Activated naive CD4-positive, alpha-beta T cell (primary cell): ENCODE measurements at places on chromosomes 4 and X.

DNA sequence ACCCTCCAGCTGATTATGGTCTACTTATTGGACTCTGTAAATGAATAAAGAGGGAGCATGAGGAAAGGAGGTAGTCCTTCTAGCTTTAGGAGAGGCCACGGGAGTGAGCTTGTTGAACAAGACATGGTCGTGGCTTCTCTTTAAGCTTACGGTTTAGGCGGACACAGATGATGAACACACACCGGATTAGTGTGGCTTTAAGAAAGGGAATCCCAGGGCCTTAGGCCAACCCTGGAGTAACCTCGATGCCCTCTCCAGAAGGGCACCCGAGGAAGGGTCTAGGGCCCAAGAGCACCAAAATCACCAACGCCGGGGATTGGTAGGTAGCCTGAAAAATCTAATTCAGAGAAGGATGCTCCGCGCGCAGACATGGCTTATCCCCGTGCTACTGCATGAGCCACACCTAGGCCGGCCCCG, 39.4 kb downstream of the ERVMER34-1 start:
- DNase-seq, result no peak

DNA sequence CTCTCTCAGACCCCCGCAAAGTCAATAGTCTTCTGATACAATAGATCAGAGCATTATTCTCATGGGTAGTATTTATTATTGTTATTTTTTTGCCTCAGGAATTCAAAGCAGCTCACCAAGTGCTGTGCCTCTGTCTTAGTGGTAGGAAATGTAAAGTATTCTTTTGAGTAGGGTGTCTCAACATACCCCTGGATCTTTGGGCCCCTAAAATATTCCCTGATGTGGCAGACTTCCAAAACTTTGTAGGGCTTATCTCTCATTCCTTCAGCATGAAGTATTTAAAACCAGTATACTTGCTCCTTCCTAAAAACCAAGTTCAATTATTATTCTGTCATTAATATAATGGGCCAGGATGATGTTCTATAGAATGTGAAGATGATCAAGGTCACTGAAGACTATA, 115.3 kb upstream of the ZNF827 start:
- DNase-seq, result no peak

DNA sequence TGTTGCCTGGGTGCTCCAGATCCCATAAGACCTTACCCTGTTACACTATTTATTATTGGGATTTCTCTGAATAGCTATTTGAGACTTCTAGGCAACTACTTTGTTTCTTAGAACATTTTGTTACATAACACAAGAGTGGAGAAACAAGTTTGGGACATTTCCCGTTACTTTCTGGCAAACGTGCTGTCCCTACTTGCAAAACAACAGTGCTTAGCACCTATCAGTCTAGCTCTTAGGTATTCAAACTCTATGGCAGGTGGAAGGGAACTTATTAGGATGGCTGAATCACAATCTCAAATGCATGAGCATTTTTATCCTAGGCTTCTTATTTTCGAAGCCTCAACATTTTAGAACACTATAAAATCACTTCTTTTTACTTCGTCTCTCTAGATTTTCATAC, 613.6 kb downstream of the DMD start:
- no peak for DNase-seq

DNA sequence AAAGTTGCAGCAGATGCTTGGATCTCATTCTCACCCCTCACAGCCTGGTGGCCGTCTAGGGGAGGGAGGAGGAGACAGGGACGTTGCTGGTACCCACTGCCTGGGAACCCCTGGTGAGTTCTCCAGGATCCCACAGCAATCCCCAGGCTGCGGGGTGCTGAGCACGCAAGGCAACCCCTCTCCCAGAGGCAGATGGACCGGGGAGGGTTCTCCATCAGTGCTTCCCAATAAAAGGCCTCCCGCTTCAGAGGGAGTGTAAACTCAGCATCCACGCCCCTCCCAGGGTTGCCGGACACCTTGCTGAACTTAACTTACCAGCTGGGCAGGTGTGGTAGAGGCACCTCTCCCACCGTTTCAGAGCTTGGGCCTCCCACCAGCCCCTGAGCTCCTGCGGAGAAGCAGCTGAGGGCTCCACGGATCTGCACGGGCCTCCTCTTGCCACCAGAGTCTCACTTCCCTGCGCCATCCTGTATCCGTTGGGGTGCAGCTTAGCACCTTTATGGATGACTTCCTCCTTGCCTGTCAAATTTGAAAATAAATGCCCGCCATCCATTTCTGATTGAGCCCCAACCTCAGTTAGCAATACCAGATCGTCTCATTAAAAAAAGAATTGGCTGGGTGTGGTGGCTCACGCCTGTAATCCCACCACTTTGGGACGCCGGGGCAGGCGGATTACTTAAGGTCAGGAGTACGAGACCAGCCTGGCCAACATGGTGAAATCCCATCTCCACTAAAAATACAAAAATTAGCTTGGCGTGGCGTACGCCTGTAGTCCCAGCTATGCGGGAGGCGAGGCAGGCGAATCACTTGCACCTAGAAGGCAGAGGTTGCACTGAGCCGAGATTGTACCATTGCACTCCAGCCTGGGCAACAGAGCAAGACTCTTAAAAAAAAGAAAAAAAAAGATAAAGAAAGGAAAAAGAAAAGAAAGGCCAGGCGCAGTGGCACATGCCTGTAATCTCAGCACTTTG, 14.8 kb upstream of the TBC1D14 start:
- DNase-seq, result no peak

GRCh38 chrX:77595848-77596247, 148.7 kb downstream of the FGF16 start:
- no peak for DNase-seq

GRCh38 chr4:64617800-64618199, 208.6 kb upstream of the TECRL start:
- DNase-seq, result no peak

DNA sequence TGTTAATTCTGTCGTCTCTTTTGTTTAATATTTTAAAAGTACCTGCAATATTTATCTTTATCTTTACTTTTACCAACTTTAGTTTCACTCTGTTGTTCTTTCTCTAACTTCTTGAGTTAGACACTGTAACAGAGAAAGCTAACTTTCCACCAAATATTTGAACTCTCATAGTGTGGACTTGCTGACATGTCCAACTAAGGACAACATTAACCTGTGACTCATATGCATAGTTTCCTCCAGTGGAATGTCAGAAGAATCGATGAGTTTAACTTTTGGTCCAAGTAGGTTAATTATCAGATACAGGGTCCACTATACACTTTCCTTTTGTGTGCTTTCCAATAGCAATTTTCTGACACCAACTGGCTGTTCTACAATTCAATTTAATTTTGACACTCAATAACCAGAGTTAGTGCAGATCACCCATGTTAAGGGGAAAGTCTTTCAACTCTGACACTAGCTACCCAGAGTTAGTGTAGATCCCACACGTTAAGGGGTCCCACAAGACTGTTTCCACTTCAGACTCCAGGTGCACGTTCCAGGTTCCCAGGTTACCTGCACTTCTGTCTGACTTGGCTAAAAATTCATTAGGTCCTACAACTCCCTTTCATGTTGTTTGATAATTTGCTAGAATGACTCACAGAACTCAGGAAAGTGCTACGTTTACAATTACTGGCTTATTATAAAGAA, 559.0 kb upstream of the AMOT start:
- DNase-seq, result no peak

- DNase-seq, result no peak
Measured at GRCh38 chr4:38452009-38452408, 212.0 kb upstream of the KLF3 start.

DNA sequence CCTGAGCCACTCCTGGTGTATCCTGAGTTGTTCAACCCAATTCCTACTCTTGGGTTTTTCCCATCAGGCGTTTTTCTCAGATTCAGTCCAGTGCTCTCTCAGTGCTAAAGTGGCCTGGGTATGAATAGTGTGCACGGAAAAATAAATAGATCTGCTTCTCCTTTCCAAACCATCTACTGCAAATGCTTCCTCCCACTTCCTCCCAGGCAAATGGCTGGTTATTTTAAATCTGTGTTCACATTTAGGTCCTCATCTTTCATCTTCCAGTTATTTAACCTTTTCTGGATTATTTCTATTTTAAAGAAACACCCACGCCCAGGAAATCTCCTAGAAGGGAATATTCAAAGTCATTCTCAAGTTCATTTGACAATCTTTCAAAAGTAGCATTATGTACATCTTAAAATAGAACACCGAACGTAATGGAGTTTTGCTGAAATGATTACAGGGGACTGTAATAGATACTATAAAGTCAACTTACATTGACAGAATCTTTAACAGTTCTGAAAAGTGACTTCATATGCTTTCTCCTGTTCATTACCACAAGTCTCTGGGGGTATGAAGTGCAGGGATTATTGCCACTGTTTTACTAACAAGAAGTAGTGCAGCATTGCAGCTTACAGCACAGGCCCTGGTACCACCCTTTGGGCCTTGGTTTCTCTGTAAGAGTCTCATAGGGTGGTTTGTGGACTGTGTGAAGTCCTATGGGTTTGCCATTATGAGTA, 66.3 kb downstream of the MED28 start:
- DNase-seq, result no peak

DNA sequence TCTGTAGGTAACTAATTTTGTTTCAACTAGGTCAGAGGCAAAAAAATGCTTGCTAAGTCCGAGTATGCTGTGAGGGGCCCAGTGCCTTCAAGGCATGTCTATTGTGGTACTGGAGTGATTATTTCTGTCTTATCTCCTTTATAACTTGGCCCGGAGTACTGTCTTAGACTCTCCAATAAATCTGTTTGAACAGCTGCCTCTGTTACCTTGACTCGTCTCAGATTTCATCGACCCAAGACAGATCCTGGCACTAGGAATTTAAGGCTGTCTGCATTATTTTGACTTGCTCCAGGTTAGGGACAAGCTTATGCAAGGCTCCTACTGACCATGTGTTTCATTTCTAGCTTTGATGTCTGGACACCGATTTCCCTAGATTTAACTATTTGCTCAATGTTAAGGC, 41.1 kb upstream of the NKAP start:
- DNase-seq, result no peak

GRCh38 chr4:73698217-73698616, 42.2 kb upstream of the CXCL8 start:
- no peak for DNase-seq

GRCh38 chr4:82017680-82018079, 356.1 kb downstream of the HNRNPD start:
- no peak for DNase-seq

DNA sequence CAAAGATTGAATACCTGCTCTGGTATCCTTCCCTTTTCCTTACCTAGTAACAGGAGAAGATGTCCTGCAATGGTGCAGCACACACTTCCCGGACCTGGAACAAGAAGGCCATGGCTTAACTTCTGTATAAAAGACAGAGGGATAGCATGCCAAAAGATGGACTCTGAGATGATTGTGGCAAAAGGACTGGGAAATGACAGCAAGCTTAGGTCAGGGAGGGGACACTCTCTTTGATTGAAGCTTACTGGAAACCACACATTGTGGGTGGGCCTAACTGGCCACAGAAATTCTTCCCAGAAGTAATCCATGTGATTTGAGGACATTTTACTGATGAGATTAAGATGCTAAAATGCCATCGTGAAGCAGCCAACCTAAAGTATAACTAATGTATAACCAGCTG, 71.0 kb upstream of the OTUD4 start:
- DNase-seq, result no peak

- DNase-seq, result no peak
Measured at GRCh38 chr4:78057135-78057599, at the start of gene FRAS1. FRAS1 (plus strand) TSS chr4:78057323; CDS start chr4:78058010, 687 bp downstream.

GRCh38 chr4:184968366-184968765, 49.9 kb upstream of the HELT start:
- no peak for DNase-seq

- no peak for DNase-seq
Measured at GRCh38 chr4:163710158-163710557, 215.7 kb downstream of the TMA16 start.

- no peak for DNase-seq
Measured at GRCh38 chrX:136211766-136212556, 39.2 kb downstream of the MAP7D3 start.

DNA sequence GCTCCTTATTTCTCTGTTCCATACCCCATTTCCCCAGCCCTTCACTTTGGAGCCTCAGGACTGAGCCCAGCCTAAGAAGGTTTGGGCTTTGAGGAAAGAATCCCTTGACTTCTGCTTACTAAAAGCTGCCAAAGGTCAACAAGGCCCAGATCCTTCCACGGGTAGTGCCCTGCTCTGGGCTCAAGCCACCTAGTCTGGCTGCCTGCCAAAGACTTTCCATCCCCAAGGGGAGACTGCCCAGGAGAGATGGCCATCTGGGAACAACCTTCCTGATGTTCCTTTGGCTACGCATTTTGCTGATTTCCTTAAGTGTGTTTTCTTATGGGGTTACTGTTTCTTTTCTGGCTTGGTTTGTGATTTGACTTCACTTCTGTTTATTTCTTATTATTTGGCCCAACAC, 49.8 kb upstream of the NDP start:
- DNase-seq, result no peak

GRCh38 chr4:65917486-65917885, 247.2 kb upstream of the EPHA5 start:
- DNase-seq, result no peak

- DNase-seq, result no peak
Measured at GRCh38 chr4:5120468-5120867, 69.2 kb downstream of the STK32B start.

DNA sequence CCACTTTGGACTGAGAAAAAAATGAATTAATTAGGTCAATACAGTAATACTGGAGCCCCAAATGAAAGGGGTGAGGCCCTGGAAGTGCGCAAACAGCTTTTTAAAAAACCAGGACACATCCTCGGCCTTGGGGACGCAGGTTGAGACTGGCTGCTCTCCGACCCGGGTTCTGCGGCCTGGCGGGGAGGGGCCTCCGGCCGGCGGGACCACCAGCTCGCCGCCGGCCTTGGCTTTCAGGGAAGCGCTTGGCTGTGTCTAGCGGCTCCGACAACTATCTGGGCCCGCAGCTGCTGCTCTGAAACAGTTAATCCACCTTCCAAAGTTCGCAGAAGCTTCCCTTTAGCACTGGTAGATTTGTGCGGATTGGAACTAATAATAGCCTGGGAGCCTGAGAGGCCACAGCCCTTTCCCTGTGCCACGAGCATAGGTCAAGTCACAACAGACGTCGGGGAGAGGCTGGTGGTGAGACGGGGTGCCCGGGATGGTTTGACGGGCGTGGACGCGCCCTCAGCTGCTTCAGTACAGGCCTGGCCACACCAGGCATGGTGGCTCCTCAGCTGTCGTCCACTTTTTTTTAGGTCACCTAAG, 1.1 kb upstream of the SEL1L3 start:
- no peak for DNase-seq

DNA sequence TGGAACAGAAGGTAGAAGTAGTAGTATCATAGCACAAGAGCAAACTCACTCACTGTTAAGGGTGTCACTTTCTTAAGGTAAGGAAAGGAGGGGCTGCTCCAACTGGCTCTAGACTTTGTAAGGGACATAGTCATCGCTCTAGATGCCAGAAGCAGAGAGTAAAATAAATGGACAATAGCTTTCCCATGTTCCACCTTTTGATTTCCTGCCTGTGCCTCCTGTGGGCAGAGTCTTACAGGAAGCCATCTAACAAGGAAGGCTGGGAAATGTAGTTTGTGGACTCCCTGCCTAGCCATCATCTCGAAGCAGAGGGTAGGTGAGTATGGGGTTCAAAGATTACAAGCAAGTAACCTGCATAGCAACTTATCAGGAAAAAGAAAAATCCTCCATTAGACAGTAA, 1.7 kb upstream of the METTL14 start:
- no peak for DNase-seq
